ENCODE measurements at places on chromosomes 2 and 18.

- DNase-seq: no peak
These were observed 32.1 kb downstream of the CCDC141 start for GRCh38 chr2:179017773-179018357.

DNA sequence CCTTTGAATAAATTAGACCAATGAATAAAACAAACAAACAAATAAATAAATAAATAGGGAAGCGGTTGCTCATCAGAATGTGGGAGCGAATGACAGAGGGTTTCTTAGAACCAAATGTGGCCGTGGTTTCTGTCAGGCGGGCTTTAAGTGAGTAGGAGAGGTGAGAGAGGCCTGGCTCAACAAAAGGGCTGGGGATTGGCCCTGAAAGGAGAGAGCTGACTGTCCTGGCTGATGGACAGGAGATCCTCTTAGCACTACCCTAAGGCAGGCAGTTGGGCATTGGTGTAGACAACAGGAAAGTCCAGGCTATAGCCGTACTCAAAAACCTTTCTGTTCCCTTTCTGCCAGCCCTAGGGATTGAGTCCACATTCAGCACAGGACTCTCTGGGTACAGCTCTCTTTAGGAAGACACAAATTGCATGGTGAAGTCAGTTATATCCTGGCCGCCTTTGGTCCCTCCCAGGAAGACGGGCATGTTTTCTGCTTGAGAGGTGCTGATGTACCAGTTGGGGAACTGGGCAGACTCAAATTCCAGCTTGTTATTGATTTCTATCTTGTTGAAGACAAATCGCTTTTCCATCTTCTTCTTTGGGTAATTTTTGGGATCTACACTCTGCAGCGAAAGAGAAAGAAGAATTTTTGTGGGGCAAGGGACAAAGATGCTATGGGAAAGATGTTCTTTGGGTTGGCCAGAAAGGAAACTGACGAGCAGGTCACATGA, 6.5 kb downstream of the IL1B start:
- no peak for DNase-seq

DNA sequence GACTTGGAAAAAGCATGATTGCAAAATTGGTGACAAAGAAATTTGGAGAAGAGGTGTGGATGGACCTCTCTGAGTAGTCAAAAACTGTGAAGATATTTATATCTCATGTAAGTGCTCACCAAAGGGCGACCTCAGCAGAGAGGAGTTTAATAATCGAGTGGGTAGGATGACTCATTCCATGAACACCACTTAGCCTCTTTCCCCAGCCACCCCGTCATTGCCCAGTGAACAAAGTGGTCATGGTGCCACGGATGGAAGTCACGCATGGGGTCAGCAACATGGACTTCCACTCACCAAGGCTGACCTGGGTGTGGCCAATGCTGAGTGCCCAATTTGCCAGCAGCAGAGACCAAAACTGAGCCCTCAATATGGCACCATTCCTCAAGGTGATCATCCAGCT, 997.4 kb upstream of the GYPC start:
- DNase-seq: no peak

DNA sequence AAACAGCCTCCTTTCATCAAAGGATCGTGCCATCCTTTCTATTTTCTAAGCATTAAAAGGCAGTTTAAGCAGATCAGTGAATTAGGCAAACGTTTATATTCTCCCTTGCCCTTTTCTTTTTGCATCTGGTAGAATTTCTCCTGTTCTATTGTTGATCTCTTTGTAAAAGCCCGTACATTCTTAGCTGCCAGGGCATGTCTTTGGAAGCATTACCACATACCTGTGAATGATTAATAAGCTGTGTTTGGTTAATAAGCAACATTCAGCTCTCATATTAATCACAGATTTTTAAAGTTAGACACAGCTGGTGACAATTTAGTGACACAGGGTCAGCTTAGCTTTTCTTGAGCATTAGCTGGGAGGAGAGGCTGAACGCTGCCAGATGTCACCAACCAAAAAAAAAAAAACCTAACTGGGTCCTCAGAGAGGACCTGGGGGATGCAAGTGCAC, 33.8 kb upstream of the CYP1B1 start:
- no peak for DNase-seq

DNA sequence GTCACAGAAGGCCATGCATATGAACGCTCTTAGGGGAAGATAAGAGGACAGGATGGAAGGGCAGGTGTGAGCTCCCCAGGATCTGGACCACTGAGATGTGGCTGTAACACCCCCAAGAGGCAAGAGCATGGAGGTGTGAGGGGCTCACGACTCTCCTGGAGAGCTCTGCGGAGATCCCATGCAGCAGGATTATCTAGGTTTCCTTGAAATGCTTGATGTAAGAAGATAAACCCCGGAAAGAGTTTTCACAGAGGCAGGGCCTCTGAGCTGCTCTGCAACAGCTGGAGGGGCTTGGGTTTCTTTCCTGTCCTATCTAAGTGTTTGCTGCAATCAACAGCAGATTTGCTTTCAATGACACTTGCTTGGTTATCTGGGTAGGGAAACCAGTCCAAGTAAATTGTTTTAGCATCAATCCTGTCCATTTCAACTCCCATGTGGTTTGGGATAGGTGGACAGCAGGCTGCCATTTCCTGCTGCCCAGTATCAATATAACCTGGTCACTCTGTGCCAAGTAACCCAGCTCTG, 138.9 kb downstream of the SMAD2 start:
- no peak for DNase-seq

DNA sequence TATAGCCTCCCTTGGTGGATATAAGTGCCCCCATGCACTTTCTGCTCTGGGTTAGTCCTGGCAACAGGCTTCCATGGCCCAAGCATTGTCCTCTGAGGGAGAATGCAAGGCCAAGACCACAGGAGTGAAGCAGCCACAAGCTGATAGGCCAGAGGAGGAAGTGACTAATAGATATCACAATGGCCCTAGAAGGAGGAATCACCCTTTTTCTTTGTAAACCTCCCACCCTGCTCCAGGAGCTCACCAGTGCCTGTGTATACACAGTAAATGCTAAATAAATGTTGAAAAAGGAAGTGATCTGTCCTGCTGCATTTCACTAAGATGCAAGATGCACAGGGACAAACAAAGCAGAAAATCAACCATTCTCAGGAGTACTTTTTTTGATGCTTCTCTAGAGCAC, 49.7 kb upstream of the ABCA12 start:
- DNase-seq: no peak

GRCh38 chr18:36378205-36378604, 80.7 kb downstream of the FHOD3 start:
- DNase-seq: no peak

- DNase-seq: no peak
These were observed 190.8 kb downstream of the TMEM247 start for GRCh38 chr2:46669996-46670793.

- no peak for DNase-seq
These were observed 89.7 kb downstream of the SPTBN1 start for GRCh38 chr2:54545702-54546450.

- DNase-seq: no peak
These were observed 27.3 kb upstream of the EPC2 start for GRCh38 chr2:148617219-148617618.

DNA sequence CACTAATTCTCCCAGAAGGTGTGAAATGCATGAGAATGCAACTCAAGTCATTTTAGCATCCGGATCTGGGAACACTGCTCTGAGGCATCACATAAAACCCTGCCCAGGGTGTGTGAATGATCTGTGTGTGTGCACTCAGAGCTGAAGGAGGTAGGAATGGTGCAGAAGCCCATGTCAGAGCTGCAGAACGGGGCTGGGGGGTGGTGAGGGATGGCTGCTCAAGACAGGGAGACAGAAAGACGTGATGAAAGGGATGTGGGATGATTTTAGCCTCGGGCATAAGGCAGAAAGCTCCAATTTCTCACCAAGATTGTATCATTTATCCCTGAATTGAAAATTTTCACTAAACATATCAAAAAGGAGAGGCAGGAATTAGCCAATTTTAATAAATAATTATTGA, 369.1 kb downstream of the EIPR1 start:
- DNase-seq: no peak

DNA sequence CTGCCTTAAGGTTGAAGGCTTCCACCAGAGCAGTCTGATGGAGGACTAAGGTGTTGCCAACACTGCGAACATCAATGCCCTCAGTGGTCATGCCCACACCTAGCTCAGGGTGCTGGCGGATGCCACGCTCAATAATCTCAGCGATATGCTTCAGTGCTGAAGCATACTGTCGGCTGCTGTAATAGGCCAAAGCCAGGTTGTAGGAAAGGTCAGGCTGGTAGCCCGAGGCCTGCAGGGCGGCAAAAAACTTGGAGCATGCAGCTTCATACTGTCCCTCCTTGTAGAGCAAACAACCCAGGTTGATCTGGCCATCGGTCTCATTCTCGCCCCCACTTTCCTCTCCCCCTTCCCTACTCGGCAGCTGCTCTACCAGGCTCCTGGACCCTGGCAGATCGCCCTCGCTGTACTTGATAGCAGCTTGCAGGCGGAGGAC, 159.4 kb downstream of the AGPS start:
- no peak for DNase-seq

- no peak for DNase-seq
These were observed 33.9 kb downstream of the STAT1 start for GRCh38 chr2:190979906-190980629.

- DNase-seq: no peak
These were observed 34.4 kb downstream of the VRK2 start for GRCh38 chr2:58081000-58081399.

GRCh38 chr2:205047273-205047839, 502.1 kb downstream of the PARD3B start:
- no peak for DNase-seq

DNA sequence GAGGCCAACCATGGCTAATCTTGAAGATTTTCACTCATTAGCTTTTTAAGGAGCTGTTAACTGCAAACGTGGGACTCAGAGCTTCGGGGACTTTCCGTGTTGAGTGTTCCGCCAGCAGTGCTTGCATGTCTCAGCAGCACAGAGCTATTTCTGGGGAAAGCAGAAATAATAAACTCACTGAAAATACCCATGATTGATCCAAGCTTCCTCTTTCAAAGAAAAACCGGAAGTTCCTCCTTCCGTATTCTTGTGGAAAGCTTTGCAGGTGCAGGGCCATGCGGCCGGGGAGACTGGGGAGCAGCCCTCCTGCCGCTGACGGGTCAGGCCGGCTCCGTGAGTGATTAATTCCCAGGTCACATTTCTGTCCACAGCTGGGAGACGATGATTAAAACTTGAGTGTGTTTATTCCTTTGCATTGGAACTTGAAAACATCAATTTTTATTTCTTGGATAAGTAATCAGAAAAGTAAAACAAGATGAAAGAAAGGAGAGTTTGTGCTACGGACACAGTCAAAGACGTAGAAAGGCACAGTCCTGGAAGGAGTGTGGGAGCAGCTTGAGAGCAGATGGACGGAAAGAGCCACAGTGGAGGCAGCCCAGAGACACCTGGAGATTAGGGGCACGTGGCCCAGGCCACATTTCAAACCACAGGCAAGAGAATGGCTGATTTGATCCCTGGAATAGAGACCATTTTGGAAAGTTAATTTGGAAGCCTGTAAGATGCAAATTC, 54.2 kb upstream of the CTDP1 start:
- no peak for DNase-seq

- no peak for DNase-seq
These were observed 47.9 kb upstream of the FAM171B start for GRCh38 chr2:186645999-186646398.

DNA sequence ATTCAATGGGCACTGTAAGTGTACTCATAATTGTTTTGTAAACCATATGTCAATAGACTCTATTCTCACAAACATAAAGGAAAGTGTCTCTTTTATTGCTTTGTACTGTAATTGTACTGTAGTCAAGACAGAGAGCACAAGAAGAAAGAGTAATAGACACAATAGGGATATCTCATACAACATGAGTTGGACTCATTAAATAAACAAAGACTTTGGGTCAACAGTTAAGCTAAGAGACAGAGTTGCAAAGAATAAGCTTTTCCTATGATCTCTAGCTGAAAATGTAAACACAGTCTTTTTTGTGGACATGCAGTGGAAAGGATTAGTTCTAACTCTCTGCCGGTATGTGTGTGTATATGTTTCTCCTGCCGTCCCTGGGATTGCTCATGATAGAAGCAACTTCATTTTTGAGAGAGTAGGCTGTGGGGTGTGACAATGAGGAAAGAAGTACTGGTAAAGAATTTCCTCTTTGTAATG, 13.9 kb upstream of the KYNU start:
- DNase-seq: no peak

DNA sequence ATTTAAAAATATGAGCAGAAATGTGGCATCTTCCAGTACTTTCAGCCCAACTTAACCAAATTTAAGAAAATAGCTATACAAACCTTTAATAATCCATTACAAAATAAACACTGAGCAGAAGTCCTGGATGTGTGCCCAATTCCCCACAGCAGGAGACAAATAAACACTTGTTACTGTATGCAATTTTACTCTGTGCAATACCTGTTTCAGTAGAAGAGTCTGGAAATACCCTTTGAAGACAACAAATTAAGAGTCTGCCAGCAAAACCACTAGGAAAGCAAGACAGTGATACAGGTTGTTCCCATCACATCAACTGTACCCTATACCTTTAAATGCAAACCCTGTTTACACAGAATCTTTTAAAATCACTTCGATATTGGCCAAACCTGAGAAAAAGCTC, 41.4 kb upstream of the RNU4ATAC start:
- DNase-seq: no peak

DNA sequence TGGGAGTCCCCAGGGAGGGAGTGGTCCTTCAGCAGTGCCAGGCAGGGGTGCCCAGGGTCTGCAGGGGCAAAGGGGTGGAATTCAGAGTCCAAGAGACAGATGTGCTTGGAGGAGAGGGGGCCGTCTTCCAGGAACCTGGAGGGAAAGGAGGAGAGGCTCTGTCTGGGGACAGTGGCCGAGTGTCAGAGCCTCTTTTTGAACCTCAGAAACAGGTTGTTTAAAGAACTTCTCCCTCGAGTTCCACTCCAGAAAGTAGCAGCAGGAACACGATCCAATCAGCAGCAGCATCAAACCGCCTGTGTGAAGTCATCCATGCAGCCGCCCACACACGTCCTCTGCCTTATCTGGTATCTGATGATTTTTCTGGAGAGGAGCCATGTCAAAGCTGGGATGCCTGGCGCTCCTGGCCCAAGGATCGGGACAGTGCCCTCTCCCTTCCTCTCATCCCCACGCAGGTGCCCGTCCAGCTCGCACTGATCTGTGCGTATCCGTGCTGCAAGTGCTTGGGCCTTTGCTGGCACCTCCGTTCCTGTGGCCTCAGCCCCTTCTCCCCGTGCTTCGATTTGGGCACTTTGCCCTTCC, 205.1 kb downstream of the NDUFA10 start:
- DNase-seq: no peak

DNA sequence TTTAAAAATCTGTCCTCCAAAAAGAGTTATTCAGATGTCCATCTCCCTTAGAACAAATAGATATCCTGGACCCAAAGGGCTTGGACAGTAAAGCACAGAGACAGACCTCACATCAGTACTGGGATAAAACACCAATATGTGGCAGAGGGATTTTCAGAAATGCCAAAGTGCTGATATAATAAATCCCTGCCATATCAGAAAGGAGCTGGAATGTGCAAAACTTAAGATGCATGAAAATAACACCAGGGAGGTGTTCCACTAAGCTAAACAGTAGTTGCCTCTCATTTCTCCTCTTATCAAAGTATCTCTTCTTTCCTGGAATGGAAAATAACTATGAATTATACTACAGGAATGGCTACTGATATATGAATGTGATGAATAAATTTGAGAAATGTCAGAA, 13.2 kb downstream of the USP40 start:
- DNase-seq: no peak

GRCh38 chr2:184261331-184261730, 337.0 kb upstream of the ZNF804A start:
- DNase-seq: no peak
